ENCODE measurements at places on chromosomes 2 and 18. TPM values are rescaled to one million over a fixed set of nuclear protein-coding genes. Genes with fewer than 3 reads are reported as not detected.

GRCh38 chr18:59660786-59661743 is 36.2 kb downstream of the CCBE1 start:
- no peak for DNase-seq

DNA sequence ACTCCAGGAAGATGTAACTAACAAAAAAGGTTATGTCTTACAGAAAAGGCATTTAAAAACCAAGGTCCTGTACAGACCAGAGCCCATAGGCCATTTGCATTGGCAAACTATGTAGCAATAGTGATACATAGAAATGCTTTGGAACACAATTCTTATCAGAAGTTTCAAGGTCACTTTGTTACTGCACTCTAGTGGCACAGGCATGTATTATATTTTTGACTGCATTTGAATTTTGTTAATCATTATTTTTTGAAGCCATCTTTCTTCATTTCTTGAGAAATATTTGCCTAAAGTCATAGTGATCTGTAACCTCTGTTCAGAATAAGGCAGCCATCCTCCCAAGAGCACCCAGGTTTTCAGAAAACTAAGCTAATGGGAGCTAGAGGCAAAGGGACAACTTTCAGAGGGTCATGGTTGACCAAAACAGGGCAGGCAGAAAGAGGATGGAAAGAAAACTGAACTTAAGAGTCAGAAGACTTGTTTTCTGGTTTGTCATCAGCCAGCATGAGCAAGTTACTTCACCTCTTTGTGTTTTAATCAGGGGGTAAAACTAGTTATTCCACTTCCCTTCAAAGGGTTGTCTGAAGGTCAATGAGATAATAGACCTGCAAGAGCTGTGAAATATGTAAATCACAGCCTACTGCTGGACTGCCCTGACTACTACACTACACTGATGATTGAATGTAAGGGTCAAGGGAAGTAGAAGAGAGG is 41.5 kb downstream of the SLC38A11 start:
- DNase-seq = no peak

PRSS56 gene
- total RNA-seq = not detected

DNA sequence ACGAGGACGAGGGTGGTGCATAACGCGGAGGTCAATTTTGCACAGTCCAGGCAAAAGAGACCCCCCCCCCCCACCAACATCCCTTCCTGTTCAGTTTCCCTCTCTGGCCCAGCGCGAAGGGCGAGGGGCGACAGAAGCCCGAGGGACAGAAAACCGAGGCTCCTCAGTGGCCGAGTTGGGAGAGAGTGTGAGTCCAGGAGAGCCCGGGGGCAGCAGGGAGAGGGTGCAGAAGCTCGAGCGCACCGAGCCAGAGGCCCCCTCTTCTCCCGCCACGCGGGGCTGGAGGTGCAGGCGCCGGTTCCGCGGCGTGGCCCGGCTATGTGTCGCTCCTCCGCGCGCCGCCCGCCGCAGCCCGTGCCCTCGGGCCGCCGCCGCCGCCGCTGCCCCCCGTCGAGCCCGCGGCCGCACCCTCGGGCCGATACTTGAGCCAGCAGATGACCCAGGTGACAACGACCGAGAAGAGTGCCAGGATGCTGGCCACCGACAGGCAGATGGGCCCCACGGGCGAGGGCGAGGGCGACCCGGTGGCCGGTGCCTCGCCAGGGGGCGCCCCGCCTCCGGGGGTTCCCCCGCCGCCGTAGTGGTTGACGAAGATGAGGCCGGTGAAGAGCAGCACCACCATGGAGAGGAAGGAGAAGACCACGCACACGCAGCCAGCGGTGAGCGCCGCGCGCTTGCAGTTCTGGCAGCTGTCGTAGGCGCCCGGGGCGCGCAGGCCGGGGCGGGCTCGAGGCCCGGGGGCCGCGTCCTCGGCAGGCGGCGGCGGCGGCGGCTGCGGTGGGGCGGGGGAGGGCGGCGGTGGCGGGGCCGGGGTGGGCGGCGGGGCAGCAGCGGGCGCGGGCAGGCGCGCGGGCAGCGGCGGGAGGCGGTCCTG is 20.2 kb upstream of the PAX3 start:
- DNase-seq = no peak

GRCh38 chr2:149924028-149924427 is 336.5 kb upstream of the MMADHC start:
- DNase-seq = no peak

ALLC gene
- not detected for total RNA-seq

DNA sequence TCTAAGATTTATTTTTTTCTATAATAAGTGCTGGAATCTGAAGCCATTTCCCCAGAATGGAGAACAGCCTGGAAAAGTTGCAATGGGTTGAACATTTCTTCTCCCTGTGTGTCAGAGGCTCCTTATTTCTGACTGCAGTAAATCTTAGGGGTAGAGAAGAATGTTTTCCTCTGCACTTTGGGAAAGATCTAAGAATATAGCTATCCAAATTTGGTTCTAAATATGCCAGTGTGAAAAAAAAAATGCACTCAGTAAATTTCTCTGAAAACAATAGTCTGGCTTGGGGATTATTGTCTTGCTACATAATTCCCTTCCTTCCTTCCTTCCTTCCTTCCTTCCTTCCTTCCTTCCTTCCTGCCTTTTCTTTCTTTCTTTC is 19.7 kb upstream of the CYRIA start:
- no peak for DNase-seq

DNA sequence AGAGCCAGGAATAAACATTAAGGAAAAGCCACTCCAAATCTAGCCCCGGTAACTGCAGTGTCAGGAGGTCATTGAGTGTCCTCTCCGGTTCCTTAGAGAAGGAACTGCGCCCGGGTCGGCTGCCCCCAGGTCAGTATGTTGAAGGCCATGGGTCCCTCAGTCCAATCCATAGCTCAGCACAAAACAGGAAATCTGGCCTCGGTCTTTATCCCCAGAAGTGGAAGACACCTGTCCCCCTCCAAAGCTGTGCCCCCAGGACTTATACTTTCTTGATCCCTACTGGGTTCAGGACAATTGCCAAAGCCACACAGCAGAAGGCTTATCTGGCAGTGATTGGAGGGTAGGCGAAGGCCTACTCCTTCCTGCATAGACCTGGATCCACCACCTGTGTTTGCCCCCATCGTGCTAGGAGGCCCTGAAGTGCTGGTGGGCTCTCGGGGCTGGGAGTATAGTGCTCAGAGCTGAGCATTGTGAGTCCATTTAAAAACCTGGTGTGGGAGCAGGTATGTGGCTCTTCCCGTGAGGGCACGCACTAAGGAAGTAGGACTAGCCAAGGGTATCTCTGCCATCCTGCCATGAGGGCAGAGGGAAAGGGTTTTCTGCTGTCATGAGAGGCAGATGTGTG is 178.6 kb downstream of the SEPTIN10 start:
- DNase-seq = no peak
